ENCODE measurements at places on chromosomes 2 and 18. TPM values are rescaled to one million over a fixed set of nuclear protein-coding genes. Genes with fewer than 3 reads are reported as not detected.

GRCh38 chr2:196403471-196403870, 232.1 kb upstream of the STK17B start:
- no peaks in the 10 kb centered on the region for H3K27me3 ChIP-seq
- no peak overlapping the region for H3K4me3 ChIP-seq
- H3K36me3 ChIP-seq: no peaks in the 10 kb centered on the region
- H3K4me1 ChIP-seq: peaks cover 9% of the 10 kb centered on the region

GRCh38 chr2:40283111-40283909, 168.6 kb downstream of the SLC8A1 start:
- DNase-seq: no peak
- no peaks in the 10 kb centered on the region for H3K27me3 ChIP-seq
- H3K36me3 ChIP-seq: no peaks in the 10 kb centered on the region
- H3K4me1 ChIP-seq: peaks cover 24% of the 10 kb centered on the region

Gene ZSWIM2
- not detected for total RNA-seq

Gene IRS1
- 18.6 TPM for total RNA-seq
